Mesendoderm (in vitro differentiated cells): ENCODE measurements at places on chromosomes 3 and 15.

DNA sequence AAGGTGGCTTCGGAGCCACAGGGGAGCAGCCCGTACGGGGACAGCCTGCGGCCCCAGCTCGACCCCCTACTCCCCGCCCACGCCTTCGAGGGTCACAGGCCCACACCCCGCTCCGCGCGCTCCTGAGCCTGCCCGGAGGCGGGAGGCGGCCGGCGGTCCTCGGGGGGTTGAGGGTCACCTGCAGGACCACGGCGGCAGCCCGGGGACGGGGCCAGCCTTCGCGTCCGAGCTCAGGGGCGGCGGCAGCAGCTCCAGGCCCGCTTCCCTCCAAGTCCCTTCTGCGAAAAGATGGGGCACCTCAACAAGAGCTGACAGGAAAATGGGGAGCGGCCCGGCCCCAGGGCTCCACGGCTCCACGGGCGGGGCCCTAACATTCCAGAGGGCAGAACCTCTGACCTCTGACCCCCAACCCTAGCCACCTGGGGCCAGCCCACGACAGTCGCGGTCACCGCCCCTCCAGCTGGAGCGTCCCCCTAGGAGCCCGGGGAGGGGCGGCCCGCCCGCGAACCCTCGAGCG lies 428 bp downstream of the LYSMD4 start:
- H3K36me3 ChIP-seq, result no peaks in the 10 kb centered on the region
- peak overlapping the region; percentile 72 for H3K27ac ChIP-seq
- H3K4me3 ChIP-seq, result peak overlapping the region; percentile 63
- DNase-seq, result no peak

- H3K4me1 ChIP-seq, result no peaks in the 10 kb centered on the region
- H3K27ac ChIP-seq, result no peak overlapping the region
- H3K36me3 ChIP-seq, result no peaks in the 10 kb centered on the region
- H3K27me3 ChIP-seq, result no peaks in the 10 kb centered on the region
- DNase-seq, result no peak
- no peak overlapping the region for H3K4me3 ChIP-seq
These were observed 231.5 kb downstream of the LRTM1 start for GRCh38 chr3:54696313-54696712.

GRCh38 chr15:76310475-76311099 lies 682 bp downstream of the ETFA start:
- no peak for DNase-seq
- H3K4me3 ChIP-seq, result peak overlapping the region; percentile 76

DNA sequence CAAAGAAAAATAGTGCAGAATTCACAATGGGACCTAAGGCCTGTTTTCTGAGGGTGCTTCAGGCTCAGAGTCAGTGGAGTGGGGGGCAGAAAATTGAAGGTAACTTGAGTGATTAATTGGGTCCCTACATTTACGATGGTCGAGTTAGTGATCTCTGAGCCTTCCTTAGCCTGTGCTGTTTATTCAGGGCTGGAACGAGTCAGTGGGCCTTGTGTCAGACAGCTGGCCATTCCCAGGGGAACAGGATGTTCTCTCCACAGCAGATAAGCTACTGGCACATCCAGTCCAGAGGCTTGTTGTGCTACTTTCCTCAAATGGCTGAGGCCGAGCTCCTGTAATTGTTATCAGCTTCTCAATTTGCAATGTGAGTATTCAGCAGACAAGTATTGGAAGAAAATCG lies 29.2 kb upstream of the CNTN3 start:
- H3K4me3 ChIP-seq, result no peak overlapping the region
- H3K4me1 ChIP-seq, result no peaks in the 10 kb centered on the region
- no peaks in the 10 kb centered on the region for H3K36me3 ChIP-seq
- no peaks in the 10 kb centered on the region for H3K27me3 ChIP-seq
- DNase-seq, result peak; percentile 72

GRCh38 chr15:100918690-100919480 lies at the start of gene LRRK1:
Gene LRRK1, plus strand, starts transcription at chr15:100919357. Its CDS starts 5,276 bp downstream, at chr15:100924633.
- peak within 1 kb of the TSS; percentile 36 for H3K4me3 ChIP-seq
- DNase-seq, result peak; percentile 29
- H3K4me1 ChIP-seq, result peaks cover 3% of the 10 kb centered on the region
- H3K27me3 ChIP-seq, result peaks cover 25% of the 10 kb centered on the region

GRCh38 chr15:50108461-50108860 lies 10.6 kb downstream of the ATP8B4 start:
- no peak overlapping the region for H3K4me3 ChIP-seq
- no peak for DNase-seq
- no peaks in the 10 kb centered on the region for H3K4me1 ChIP-seq
- no peaks in the 10 kb centered on the region for H3K27me3 ChIP-seq

- H3K36me3 ChIP-seq, result no peaks in the 10 kb centered on the region
- no peak overlapping the region for H3K4me3 ChIP-seq
- no peaks in the 10 kb centered on the region for H3K4me1 ChIP-seq
- no peak for DNase-seq
- no peaks in the 10 kb centered on the region for H3K27me3 ChIP-seq
- no peak overlapping the region for H3K27ac ChIP-seq
These were observed 127.1 kb downstream of the MEGF11 start for GRCh38 chr15:66126456-66126855.

DNA sequence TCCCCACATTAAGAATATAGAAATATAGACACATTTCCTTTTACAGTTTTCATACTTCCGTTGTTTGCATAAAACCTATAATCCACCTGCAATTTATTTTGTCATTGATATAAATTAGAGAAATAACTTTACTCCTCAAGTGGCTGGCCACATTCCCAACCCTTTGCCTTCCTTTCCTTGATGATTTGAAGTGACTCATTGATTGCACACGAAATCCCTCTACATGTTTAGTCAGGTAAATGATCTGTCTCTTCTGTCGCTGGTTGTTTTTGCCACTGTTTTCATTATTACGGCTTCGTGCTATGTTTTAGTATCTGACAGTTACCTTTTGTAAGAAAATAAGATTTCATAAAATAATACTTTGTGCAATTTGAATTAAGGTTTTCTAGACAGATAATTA lies 272.2 kb upstream of the NR2E3 start:
- no peak overlapping the region for H3K27ac ChIP-seq
- DNase-seq, result no peak
- H3K36me3 ChIP-seq, result no peaks in the 10 kb centered on the region
- H3K4me3 ChIP-seq, result no peak overlapping the region
- H3K27me3 ChIP-seq, result no peaks in the 10 kb centered on the region
- H3K4me1 ChIP-seq, result no peaks in the 10 kb centered on the region

GRCh38 chr15:59953392-59953883 lies 50.7 kb upstream of the FOXB1 start:
- no peak overlapping the region for H3K4me3 ChIP-seq
- H3K27me3 ChIP-seq, result no peaks in the 10 kb centered on the region

DNA sequence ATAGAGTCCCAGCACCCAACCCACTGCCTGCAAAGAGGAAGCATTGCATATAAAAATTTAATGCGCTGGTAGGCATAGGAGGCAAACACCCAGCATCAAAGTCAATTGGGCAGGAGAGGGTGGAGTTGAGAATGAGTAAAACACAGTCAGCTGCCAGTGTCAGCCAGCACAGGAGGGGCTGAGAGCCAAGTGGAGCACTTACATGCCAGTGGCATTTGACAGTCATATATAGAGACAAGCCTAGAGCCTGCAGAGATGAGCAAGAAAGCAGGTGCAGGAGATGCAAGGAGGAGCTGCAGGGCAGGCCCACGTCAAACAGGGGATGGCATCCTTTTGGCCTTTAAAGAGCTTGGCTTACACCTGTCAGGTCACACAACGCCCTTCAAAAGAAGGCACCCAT lies 27.6 kb upstream of the ZFAND6 start:
- no peak overlapping the region for H3K4me3 ChIP-seq
- peaks cover 2% of the 10 kb centered on the region for H3K4me1 ChIP-seq
- H3K36me3 ChIP-seq, result no peaks in the 10 kb centered on the region
- H3K27me3 ChIP-seq, result peaks cover 2% of the 10 kb centered on the region
- H3K27ac ChIP-seq, result no peak overlapping the region

- no peaks in the 10 kb centered on the region for H3K4me1 ChIP-seq
- no peak overlapping the region for H3K4me3 ChIP-seq
- H3K27me3 ChIP-seq, result no peaks in the 10 kb centered on the region
- no peaks in the 10 kb centered on the region for H3K36me3 ChIP-seq
These were observed 267.6 kb upstream of the TBC1D5 start for GRCh38 chr3:18010001-18010400.

GRCh38 chr15:96053781-96054428 lies 276.6 kb upstream of the NR2F2 start:
- peak; percentile 91 for DNase-seq
- no peak overlapping the region for H3K4me3 ChIP-seq
- peak overlapping the region; percentile 34 for H3K27ac ChIP-seq
- peaks cover 8% of the 10 kb centered on the region for H3K4me1 ChIP-seq
- no peaks in the 10 kb centered on the region for H3K36me3 ChIP-seq
- peaks cover 20% of the 10 kb centered on the region for H3K27me3 ChIP-seq

GRCh38 chr3:71191031-71191482 lies 392.5 kb downstream of the FOXP1 start:
- DNase-seq, result no peak
- H3K27ac ChIP-seq, result no peak overlapping the region
- no peaks in the 10 kb centered on the region for H3K36me3 ChIP-seq
- no peaks in the 10 kb centered on the region for H3K4me1 ChIP-seq
- no peak overlapping the region for H3K4me3 ChIP-seq

DNA sequence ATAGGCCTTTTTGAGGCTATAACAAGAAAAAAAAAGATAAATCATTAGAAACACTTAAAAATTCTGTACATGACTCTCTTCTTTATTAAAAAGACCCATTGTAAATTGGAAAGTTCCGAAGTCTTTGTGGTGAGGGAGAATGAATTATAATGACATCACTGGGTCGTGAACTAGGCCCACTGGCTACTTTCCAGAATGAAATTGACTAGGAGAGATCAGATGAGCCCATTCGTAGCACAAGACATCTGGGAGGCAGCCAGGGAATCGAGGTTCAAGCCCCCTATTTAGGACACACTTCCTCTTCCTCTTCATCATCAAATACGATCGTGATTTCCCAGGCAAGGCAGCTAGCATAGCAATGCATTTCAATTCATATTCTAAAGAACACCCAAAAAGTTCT lies 889.8 kb upstream of the NR2F2 start:
- H3K4me1 ChIP-seq, result no peaks in the 10 kb centered on the region
- no peak for DNase-seq
- H3K4me3 ChIP-seq, result no peak overlapping the region
- H3K27ac ChIP-seq, result no peak overlapping the region
- no peaks in the 10 kb centered on the region for H3K27me3 ChIP-seq

DNA sequence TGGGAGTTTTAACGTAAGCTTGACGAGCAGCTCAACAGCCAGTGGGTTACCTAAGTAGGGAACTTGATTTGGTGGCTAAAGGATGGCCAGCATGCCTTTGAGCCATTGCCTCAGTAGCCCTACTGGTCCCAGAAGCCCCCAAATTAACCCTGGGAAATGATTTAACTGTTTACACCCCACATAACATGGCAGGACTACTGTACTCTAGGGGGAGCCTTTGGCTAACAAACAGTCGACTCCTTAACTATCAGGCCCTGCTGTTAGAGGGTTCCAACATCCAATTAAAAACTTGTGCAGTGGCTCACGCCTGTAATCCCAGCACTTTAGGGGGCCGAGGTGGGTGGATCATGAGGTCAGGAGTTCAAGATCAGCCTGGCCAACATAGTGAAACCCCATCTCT lies 9.4 kb upstream of the SMCO1 start:
- no peak overlapping the region for H3K4me3 ChIP-seq
- no peaks in the 10 kb centered on the region for H3K27me3 ChIP-seq
- H3K4me1 ChIP-seq, result no peaks in the 10 kb centered on the region
- no peaks in the 10 kb centered on the region for H3K36me3 ChIP-seq

GRCh38 chr3:4719046-4719501 lies 225.9 kb downstream of the ITPR1 start:
- H3K36me3 ChIP-seq, result no peaks in the 10 kb centered on the region
- peaks cover 3% of the 10 kb centered on the region for H3K4me1 ChIP-seq
- H3K27me3 ChIP-seq, result no peaks in the 10 kb centered on the region
- no peak overlapping the region for H3K4me3 ChIP-seq
- DNase-seq, result no peak
- H3K27ac ChIP-seq, result no peak overlapping the region

DNA sequence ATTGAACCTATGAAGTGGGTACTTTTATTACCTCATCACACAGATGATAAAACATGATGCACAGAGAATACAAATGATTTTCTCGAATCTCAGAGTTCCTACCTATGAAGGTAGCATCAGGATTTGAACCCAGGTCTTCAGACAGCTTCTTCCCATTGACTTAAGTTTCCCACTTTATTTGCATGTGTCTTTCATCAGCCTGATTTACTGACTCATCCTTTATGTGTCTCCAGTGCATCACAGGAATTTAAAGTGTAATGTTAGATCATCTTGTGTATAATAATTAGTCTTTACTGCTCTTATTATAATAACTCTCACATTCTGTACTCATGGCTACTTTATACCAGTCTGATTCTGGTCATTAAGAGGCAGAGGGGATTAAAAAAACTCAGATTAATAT lies 449.4 kb upstream of the SUCLG2 start:
- no peaks in the 10 kb centered on the region for H3K36me3 ChIP-seq
- H3K4me3 ChIP-seq, result no peak overlapping the region
- DNase-seq, result peak; percentile 0
- no peak overlapping the region for H3K27ac ChIP-seq

DNA sequence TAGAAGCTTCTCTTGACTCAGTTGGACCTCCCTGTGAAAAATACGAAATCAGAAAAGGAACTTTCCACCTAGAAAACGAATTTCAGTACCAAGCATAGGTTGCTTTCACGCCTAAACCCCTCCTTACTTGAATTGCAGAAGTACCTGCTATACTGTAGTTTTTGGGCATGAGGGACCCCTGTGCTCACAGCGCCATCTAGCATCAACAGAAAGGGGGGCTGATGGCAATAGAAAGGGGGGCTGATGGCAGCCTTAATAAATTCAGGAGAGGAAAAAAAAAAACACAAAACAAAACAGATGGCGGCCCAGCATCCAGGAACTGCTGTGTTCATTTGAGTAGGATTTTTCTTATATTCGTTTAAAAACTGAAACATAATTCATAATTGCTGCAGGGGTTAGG lies 96.7 kb downstream of the NPAP1 start:
- H3K27me3 ChIP-seq, result no peaks in the 10 kb centered on the region
- H3K27ac ChIP-seq, result no peak overlapping the region
- no peaks in the 10 kb centered on the region for H3K36me3 ChIP-seq
- DNase-seq, result peak; percentile 72
- no peaks in the 10 kb centered on the region for H3K4me1 ChIP-seq

DNA sequence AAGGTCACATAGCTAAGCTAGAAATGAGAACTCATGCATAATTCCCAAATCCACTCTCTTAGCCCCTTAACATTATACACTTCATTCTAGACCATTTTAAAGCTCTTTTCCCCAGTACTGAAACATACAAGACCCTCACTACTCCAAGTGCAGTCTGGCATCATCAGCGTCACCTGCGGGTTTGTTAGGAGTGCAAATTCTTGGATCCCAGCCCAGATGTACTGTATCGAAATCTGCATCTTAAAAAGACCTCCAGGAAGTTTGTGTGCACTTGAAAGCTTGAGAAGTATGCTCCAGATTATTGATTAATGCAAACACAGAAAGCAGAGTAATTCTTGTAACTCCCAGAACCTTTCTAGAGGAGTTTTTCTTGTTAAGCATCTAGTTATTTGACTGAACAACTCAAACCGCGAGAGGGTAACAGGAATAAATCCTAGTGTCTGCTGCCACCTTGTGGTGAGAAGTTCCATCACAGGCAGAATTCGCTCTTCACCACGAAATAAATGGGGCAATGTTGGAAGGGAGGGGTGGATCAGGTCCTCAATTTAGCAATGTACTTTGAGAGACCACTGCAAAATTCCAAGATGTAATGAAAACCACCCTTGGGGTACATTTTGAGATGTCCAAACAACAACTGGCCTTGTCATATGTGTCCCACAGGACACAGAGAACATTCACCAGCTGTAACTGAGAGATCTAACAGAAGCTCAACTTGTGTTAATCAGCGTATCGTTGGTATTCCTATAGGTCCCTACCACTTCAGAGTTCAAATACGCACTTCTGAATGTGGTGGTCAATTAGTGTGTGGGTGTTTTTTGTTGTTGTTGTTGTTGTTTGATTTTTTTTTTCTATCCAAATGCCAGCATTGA lies 583 bp upstream of the C3orf49 start:
- H3K4me3 ChIP-seq, result no peak overlapping the region
- H3K4me1 ChIP-seq, result peaks cover 3% of the 10 kb centered on the region
- H3K27ac ChIP-seq, result no peak overlapping the region
- no peaks in the 10 kb centered on the region for H3K27me3 ChIP-seq
